ENCODE measurements at places on chromosomes 1 and 21.

GRCh38 chr1:168949672-168950071 is 156.8 kb upstream of the ATP1B1 start:
- no peak for DNase-seq

DNA sequence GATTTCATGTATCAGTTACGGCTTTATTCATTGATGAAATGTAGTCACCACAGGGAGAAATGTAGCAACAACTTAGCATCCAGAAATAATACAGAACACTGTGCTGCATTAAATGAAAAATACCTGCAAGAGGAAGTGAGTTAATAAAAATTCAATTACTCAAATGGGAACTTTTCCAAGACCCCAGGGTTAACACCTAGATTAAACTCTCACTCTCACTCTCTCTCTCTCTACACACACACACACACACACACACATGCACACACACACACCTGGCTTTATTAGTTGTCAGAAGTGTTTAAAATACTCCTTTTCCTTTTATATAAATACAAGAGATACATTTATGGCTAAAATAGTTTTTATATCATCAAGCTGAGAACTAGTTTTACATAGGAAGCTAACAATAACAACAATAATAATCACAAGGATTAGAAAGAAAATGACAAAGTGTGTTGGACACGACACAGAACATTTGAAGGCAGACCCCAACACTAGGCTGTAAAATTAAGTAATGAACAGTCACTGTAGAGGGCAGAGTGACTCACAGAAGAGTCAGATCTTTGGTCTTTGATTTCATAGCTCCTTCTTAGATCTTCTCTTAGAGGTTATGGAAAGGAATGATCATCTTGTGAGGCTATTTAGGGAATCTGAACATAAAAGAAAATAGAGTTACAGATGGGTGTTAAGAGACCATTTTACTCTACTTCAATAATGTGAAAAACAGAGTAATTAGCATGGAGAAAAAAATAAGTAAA is 1266.0 kb upstream of the ADGRL2 start:
- no peak for DNase-seq

GRCh38 chr1:240394353-240394752 is 217.6 kb downstream of the GREM2 start:
- no peak for DNase-seq

- DNase-seq: no peak
Observed at GRCh38 chr1:21143138-21143537, 33.6 kb downstream of the EIF4G3 start.

- no peak for DNase-seq
Observed at GRCh38 chr1:8822373-8823294, 5.2 kb upstream of the RERE start.

DNA sequence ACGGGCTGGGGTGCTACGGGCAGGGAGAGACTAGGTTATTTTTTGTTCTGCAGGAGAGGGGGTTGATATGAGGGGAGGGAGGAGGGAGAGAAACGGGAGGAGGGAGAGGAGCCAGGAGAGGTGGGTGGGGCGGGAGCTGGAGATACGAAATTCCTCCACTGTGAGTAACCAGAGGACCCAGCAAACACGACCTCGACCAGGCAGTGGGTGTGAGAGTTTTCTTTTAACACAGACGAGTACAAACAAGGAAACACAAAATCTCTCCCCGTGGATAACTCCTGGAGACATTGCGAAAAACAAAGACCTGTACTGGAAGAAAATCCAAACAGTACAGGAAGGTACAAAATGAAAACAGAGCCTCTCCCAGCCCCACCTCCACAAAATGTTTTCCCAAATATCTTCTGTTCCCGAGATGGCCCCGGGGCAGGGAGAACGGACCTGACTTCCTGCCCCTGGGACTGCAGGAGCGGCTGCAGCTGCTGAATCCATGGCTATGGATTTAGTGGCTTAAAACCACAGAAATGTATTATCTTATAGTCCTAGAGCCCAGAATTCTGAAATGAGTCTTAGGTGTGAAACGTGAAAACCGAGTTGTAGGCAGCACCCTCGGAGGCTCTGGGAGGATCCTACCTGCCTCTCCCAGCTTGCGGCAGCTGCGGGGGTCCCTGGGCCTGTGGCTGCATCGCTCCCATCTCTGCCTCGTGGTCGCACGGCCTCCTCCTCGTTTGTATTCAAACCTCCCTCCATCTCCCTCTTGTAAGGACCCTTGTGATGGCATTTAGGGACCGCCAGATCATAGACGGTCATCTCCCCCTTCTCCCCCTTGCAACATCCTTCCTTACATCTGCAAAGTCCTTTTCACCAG is 82.2 kb downstream of the RIPK4 start:
- DNase-seq: no peak

GRCh38 chr1:150566589-150567340 is 12.6 kb downstream of the MCL1 start:
- no peak for DNase-seq

DNA sequence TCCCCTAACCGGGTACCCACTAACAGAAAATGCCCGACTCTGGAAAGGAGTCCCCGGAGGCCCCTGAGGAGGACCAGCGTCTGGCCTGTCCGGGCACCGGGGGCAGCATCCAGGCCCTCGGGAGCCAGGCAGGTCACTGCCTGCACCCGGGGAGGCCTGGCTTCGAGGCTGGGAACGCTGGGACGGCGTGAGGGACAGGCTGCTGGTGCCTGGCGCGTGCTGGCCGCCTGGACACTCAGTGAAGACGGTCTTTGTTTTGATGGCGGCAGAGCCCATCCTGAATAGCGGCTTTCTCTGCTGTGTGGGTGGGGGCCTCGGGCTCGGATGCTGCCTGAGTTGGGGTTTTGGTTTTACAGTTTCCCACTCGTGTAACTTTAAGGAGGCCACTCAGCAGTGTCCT is 37.6 kb downstream of the PRKCZ start:
- no peak for DNase-seq

GRCh38 chr1:38239258-38239835 is 192.8 kb upstream of the POU3F1 start:
- no peak for DNase-seq

DNA sequence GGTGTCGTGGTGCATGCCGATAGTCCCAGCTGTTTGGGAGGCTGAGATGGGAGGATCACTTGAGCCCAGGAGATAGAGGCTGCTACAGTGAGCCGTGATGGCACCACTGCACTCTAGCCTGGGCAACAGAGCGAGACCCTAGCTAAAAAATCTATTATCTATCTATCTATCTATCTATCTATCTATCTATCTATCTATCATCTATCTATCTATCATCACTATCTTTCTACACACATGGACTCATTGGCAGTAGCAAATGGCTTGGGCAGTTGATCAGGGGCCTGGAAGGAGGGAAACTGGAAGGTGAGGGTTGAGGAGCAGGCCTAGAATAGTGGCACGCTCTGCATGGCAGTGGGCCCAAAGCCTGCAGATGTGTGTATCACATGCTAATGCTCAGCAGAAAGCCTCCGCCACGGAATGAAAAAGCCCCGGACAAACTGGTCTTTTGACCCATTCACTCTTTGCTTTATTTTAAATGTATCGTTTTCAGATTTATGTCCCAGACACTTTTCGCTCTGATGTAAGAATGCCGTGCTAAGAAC is 7.3 kb upstream of the HUNK start:
- DNase-seq: no peak

DNA sequence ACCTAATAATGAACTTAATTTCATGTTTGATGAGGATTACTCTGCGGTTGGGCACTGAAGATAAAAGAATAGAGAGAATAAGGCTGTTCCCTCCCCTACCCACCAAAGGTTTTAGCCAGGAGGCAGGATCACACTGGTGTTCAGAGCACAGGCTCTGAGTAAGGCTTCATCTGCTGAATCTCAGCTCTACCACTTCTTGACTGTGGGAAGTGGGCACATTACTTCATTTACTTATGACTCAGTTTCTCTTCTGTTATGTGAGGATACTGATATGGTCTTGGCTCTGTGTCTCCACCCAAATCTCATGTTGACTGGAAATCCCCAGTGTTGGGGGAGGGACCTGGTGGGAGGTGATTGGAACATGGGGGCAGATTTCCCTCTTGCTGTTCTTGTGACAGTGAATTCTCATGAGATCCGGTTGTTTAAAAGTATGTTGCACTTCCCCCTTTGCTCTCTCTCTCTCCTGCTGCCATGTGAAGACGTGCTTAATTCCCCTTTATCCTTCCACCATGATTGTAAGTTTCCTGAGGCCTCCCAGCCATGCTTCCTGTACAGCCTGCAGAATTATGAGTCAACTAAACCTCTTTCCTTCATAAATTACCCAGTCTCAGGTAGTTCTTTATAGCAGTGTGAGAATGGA is 79.7 kb downstream of the SMYD2 start:
- DNase-seq: no peak

DNA sequence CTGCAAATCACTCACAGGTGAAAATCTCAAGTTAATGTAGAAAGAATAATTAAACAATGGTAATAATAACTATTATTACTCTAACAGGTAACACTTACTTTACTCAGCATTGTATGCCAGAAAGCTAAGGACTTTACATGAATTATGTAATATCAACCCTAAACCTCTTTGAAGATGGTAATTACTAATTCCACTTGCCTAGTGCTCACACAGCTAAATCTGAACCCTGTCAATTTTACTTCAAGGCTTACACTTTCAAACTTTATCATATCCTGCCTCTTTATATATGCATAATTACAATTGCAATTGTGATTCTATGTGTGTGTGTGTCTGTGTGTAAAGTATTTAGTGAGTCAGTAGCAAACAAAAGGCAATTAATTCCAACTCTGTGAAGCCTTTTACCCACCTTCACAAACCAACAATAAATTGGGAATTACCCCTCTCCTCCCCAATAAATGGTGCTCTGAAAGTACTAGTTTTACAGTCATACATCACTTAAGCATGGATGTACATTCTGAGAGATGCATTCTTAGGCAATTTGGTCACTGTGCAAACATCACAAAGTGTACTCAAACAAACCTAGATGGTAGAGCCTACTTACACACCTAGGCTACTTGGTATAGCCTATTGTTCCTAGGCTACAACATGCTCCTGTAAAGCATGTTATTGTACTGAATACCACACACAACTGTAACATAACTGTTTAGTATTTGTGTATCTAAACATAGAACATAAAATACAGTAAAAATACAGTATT is 5.9 kb downstream of the ZNF644 start:
- no peak for DNase-seq

DNA sequence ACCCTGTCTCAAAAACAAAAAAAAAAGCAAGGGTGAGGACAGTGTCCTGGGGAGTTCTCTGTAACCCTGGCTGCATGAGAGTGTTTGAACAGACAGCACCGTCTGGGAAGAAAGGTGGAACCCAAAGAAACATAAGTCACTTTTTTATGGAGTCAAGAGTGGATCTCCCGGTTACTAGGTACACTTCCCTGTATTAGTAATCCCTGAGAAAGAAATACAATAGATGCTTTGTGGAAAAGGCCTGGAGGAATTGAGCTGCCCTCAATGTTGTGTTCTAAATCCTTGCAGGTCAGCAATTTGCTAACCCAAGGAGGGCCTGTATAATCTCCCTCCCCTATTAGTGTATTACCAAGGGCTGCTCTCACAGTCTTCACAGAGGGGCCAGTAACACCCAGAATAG is 16.6 kb downstream of the DEGS1 start:
- no peak for DNase-seq

DNA sequence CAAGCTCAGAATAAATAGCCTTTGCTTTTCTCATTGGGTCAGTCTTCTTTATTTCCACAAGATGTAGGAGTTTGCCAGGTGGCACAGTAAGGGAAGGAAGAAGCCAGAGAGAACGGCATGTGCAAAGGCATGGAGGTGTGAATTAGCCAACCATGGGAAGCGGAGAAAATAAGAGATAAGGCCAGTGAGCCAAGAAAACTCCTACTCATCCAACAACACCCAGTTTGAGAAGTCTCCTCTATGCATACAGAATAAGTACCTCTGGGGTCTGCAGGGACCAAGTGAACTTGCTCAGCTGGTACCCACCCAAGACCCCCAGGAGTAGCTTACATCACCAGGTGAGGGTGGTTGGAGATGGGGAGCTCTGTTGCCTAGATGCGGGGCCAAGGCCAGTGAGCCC is 66.7 kb downstream of the TAS1R2 start:
- DNase-seq: no peak

DNA sequence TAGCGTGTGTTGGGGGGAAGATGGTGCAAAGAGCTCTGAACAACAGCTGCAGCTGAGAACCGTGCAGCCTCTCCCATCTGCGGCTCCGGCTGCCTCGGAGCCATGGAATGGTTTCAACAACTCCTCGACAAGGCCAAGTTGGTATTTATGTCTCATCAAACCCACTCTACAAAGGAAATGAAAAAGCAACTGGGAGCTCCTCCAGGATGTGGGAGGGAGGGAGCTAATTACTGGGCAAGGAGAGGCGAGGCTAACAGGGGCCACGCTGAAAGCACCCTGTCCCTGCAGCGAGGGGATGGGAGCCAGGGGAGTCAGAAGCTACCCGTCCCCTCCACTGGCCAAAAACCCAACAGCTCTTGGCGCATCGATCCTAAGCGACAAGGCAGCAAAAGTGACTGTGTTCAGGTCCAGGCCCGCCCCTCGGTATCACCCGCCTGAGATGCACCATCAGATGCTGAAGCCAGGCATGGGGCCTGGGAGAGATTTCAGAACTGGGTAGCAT is 63.1 kb downstream of the ACOT7 start:
- DNase-seq: no peak

- no peak for DNase-seq
Observed at GRCh38 chr1:156559797-156560385, 12.5 kb downstream of the IQGAP3 start.

GRCh38 chr1:65955503-65955902 is 162.8 kb downstream of the PDE4B start:
- no peak for DNase-seq

DNA sequence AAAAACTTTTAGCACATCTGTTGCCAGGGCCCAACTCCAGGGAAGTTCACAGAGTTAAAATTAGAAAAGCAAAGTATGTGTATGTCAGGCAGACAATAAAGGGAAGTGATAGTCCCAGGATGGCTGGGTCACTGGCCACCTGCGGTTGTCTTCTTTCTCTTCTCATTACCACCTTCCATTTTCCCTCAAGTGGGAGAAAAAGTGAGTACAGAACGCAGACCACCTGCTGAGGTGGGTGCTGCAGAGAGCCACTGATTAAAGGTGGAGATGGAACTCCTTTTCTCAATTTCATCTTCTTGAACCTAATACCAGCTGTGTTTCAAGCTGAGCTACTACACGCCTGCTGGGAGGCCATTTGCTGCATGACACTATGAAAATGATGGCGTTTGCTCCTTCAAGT is 88.8 kb upstream of the PDE4B start:
- no peak for DNase-seq

- DNase-seq: no peak
Observed at GRCh38 chr1:86119214-86119764, 37.3 kb downstream of the COL24A1 start.

DNA sequence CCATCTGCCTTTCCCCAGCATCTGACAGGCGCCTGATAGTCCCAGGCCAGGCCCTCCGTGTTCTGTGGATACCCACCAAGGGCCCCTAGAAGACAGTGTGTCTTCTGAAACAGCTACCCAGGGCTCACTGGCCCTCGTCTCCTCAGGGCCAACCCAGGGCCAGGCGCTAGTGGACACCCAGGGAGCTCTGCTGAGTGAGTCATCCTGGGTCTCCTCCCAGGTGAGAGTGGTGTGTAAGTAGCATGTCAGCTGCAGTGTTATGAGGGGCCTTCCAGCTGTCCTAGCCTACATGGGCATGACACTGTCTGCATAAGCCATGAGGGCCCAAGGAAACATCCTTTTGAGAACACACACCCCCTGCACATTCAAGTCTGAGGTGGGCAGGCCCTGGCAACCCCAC is 36.7 kb downstream of the CHD5 start:
- DNase-seq: no peak

- no peak for DNase-seq
Observed at GRCh38 chr1:223531742-223532341, 133.7 kb downstream of the CAPN8 start.

GRCh38 chr1:100565937-100566699 is 28.2 kb downstream of the GPR88 start:
- DNase-seq: no peak
